Fibroblast of skin of back (primary cell): ENCODE measurements at places on chromosomes 13 and 19.
A peak's percentile ranks its signal among the peaks of the same experiment; 100 is the strongest.

GRCh38 chr19:54439174-54439851 lies 9.7 kb upstream of the LENG8 start:
- peak; percentile 35 for DNase-seq

GRCh38 chr13:112968910-112969691 lies at the start of gene MCF2L:
TSS of gene MCF2L (plus strand) at chr13:112969214. CDS start at chr13:112969380, 166 bp downstream.
- peak; percentile 12 for DNase-seq

GRCh38 chr19:6161271-6161850 lies 25.9 kb downstream of the ACSBG2 start:
- no peak for DNase-seq

- no peak for DNase-seq
Measured at GRCh38 chr19:5694956-5695648, 5.0 kb downstream of the RPL36 start.

GRCh38 chr13:113267642-113268405 lies 29.2 kb upstream of the LAMP1 start:
- no peak for DNase-seq

DNA sequence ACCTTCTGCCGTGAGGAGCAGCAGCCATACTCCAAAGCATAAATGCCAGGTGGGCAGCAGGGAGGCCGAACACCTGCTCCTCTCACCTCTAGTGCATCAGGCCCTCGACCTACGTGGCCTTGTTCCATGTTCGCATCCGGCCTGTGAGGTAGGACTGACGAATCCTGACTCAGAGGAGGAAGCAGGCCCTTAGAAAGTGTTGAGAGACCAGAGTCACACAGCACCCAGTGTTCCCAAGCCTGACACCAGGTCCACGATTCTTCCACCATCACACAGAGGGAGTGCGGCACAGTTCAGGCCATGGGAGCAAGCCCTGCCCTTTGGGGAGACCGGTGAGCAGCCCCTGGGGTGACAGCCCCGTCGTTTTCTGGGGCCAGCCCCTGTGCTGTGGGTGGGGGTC lies 14.7 kb downstream of the ATP12A start:
- no peak for DNase-seq

DNA sequence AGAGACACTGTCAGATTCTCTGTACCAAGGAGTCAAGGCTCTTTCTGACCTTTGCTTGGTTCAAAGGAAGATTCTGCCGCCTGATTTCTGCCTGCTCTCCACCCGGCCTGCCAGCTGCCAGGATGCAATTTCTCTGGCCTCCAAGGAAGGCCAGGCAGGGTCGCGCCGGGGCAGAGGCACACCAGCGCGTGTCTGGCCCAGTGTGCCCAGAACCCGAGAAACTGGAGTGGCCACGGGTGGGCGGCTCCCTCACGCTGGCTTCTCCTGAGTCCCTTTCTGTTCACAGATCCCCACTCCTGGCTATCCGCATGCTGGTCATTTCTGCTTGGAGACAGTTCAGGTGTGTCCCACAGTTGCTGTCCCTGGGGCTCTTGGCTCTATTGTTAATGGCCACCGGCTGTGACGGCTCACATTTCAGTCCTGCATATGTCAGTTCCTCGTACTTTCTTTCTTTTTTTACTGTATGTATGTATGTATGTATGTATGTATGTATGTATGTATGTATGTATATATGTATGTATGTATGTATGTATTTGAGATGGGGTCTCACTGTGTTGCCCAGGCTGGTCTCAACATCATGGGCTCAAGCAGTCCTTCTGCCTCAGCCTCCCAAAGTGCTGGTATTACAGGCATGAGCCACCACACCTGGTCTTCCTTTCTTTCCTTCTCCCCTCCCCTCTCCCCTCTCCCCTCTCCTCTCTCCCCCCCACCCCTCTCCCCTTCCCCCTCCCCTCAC lies 16.9 kb downstream of the TMPRSS9 start:
- DNase-seq = no peak

GRCh38 chr13:77833331-77833863 lies 85.2 kb downstream of the EDNRB start:
- peak; percentile 2 for DNase-seq

DNA sequence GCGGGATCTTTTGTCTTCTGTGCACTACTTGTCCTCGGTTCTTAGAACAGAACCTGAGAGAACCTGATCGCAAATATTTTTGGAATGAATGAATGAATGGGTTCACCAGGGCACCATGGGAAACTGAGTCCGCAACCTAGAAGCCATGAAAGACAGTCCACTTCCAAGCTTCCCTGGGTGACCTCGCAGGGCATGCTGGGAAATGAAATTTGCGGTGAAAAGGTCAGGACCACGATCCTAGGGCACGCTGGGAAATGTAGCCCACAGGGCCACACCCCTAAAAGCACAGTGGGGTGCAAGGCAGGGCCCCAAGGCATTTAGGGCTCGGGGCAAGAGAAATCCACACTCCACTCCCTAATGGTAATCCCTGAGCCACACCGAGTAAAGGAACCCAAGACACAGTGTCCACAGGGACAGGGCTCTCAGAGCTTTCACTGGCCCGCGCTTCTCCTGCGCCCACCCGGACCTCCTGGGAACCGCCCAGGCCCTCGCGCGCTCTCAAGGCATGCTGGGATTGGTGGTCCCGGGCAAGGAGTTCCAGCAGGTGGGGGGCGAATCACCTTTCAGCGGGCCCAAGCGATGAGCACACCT lies 1.1 kb upstream of the PPP1R12C start:
- DNase-seq = peak; percentile 36

- DNase-seq = peak; percentile 49
Measured at GRCh38 chr19:6047741-6048251, 62.5 kb downstream of the RFX2 start.

GRCh38 chr19:18645035-18645511 lies 8.2 kb downstream of the KLHL26 start:
- no peak for DNase-seq

- peak; percentile 9 for DNase-seq
Measured at GRCh38 chr19:9565900-9566705, 18.2 kb downstream of the ZNF121 start.

DNA sequence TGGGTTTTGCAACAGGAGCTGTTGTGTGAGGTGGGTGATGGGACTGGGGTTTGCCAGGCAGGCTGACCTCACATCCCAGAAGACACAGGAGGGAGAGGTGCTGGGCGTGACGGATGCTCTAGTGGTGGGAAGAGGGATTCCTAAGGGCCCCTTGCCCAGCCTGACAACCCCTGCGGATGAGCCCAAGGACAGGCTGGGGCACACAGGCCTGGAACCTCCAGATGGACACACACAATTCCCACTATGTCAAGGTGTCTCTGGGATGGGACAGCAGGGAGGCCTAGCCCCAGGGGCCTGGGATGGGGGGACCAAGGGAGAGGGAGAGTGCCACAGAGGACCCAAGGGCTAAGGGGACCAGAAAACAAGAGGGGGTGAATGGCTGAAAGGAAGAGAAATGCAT lies 191.5 kb downstream of the ZNF536 start:
- no peak for DNase-seq

- peak; percentile 68 for DNase-seq
Measured at GRCh38 chr13:31476753-31477152, 262.6 kb upstream of the RXFP2 start.

- DNase-seq = no peak
Measured at GRCh38 chr13:22883956-22884355, 296.8 kb upstream of the SGCG start.

DNA sequence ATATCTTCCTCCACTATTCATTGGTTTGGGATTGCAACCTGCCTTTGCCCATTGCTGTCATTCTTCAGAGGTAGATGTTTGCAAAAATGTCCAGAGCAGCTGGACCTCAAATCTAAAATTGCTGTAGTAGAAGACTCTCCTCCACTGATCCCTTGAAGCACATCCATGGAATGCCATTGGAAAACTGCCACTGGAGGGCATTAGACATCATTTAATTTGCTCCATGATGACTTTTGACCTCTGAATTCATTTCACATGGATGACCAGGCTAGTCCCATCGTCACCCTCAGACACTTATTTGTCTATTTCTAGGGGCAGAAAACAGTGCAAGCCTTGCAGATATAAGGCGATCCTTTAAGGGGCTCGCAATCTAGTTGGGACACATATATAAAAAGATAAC lies 33.9 kb upstream of the FLT1 start:
- peak; percentile 27 for DNase-seq

- no peak for DNase-seq
Measured at GRCh38 chr13:67967031-67967430, 736.9 kb upstream of the PCDH9 start.

DNA sequence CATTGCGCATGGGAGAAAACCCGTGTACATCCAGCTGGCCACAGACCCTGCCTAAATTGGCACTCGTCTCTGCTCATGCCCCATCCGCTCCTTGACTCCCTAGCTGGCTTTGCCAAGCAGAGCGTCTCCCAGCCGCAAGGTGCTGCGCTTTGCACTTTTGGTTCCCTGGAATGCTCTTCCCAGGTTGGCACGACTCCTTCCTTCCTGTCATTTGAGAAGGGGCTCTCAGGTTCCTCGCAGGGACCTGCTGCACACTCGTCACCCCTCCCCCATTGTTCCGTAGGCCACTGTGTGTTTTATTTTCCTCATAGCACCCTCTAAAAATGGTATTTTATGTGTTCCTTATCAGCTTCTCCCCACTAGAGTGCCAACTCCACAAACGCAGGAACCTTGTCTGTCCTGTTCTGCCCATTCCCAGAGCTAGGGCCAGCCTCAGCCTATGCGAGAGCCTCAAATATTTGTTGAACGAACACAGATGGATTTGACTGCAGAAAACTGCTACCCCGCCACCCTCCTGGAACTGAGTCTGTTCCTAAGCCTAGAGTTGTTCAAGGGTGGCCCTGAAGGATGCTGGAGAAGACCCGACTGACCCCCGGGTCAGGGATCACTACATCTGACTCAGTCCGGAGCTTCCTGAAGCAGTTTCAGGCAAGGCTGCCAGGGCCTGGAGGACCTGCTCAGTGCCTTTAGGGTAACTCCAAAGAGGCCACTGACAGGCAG lies 8.4 kb upstream of the CEBPA start:
- DNase-seq = no peak

DNA sequence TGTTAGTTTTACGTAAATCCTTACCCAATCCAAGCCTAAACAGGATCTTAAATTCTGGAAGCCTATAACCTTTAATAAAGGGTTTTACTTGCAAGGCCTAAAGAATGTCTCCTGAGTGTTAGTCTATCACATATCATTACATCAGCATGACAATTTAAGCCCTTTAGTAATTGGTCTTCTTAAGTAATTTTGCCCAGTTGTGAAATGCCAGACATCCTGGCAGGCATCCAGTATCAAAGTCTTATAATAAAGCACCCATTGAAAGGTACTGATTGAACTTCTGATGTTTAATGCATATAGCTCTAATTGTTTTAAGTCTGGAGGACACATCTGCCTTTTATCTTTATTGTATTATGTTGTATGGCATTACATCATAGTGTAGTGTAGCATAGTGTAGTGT lies 1078.9 kb downstream of the SLITRK1 start:
- no peak for DNase-seq

DNA sequence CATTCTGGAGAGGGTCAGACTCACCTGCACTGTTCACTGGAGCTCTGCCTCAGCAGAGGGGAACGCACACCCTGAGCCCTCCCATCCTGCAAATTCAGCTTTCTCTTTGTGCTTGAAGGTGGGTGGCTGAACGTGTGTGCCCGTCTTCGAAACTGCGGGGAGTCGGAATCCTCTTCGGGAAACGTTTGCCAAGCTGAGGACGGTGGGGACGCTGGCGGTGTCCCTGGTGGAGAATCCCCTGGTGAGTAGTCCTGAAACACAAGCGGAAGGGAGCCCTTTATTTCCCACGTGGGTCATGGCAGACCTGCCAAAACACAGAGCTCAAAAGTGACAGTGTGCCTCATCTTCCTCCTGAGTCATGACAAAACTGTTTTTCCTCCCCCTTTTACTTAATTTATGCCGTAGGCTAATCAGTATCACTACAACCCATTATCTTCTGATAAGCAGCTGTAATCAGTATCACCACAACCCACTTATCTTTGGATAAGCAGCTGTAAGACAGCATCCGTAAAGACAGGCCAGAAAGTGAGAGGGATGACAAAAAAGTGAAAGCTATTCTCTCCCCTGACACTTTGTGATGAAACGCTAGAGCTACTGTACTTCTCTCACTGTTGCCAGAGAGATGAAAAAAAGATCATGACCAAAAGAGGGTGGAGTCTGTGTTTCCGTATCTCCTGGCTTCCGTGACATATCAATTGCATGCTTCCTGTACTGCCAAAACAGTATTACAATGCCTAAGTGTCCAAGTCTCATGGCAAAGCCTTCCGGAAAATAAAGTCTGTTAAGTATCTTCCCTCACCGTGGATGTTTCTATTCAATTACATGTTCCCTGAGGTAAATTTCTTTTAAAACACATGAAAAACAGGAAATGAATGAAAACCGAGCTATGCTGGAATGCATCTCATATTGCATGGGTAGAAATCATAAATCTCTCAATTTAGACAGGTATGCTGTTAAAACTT lies 155.5 kb downstream of the TBC1D4 start:
- peak; percentile 11 for DNase-seq

DNA sequence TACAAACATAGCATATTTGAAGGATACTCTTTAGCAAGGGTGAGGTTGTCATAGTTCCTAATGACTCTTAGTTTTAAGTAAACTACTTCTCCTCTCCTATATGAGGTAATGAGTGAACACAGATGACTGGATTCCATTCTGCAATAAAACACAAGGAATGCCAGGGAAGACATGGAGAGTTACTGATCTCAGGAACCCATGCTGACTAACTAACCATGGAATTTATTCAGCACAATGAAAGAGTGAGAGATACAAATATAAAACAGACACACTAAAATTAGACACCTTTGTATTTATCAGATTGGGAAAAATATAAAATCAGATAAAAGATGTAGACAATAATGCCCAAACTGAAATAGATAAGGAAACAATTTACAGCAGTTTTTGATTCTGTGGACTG lies 1525.9 kb upstream of the SLC10A2 start:
- DNase-seq = peak; percentile 86

DNA sequence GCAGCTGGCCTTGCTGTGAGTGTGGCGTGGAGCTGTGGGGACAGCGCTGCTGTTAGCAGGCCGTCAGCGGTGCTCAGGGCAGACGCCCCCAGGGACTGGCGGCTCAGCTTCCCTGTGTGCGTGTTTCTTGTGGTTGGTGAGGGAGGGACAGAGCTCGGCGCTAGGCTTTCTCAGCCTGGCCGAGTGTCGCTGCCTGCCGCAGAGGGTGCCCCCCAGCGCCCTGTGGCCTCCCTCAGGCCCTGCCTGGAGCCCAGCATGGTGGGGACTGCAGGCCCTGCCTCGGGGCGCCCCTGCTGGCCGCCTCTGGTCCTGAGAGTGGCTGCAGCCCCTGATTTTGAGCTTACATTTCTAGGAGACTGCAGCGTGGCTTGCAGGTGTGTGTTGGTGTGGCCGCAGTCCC lies 35.5 kb downstream of the DOT1L start:
- DNase-seq = no peak

DNA sequence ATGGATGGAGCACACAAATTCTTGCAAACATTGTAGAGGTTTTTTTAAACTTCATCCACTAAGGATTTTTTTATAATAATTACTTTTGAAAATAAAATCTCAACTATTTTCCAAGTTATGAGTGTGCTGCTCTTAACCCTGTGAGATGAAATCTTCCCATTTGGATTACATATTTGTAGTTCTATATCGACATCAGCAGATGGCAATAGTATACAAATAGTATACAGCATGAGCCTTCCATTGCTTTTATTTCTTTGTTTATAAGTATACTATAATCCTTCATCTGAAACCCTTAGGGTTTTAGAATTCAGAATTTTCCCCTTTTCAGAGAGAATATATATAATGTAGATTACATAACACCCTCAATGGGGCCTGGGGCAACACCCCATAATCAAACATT lies 70.5 kb downstream of the GJA3 start:
- DNase-seq = no peak

- DNase-seq = no peak
Measured at GRCh38 chr13:80094526-80094925, 246.4 kb downstream of the SPRY2 start.
